ENCODE measurements at places on chromosomes 12 and 14.

DNA sequence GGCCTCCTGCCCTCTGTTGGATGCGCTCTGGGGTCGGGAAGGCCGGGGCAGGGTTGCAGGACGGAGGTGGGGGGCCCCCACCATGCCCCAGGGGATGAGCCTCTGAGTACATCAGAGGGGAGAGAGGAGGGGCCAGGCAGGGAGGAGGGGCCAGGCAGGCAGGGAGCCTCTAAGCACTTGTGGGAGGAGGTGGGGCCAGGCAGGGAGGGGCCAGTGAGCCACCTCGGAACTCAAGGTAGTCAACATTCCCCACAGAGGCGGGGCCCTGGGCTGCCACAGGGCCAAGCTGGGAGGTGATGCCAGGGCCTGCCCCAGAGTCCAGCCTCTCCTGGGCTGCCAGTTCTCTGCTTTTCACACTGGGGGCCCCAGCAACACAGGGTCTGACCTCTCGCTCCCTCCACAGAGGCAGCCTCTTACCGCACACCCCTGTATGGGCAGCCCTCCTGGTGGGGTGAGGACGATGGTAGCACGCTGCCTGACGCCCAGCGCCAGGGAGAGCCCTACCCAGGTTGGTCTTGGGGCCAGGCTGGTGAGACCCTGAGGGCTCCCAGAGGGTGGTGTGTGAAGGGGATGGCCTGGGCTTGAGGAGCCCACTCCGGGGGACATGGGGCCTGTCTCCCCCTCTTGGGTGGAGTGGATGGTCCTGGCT lies 17.4 kb downstream of the CEP170B start:
- peak; percentile 61 for DNase-seq

DNA sequence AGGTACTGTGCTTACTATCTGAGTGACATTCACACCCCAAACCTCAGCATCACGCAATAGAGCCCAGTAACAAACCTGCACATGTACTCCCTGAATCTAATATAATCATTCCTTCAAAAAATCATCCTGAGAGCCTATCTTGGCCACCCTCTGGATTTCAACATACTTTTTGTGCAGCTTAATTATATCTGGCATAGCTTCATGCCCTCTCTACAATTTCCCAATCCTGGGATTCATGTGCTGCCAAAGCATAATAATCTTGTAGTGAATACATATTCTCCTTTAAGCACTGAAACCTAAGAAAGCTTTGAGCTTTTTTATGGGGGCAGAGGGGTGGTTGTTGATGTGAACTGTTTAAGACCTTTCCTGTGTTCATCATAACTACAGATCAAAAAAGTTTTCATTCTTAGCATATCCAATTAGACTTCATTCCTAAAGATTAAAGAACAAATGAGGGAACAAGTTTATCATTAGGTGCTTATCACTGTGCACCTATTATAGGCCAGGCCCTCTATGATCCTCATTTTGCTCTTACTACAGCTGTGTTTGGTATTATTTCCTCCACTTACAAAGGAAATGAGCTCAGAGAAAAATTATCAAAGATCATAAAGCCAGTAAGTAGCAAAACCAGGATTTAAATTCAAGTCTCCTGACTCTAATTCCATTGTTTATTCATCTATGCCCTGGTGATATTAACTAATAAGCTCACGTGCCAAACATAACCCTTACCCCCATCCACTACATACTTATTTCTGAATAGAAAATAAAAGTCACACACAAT lies 51.2 kb downstream of the SINHCAF start:
- no peak for DNase-seq

DNA sequence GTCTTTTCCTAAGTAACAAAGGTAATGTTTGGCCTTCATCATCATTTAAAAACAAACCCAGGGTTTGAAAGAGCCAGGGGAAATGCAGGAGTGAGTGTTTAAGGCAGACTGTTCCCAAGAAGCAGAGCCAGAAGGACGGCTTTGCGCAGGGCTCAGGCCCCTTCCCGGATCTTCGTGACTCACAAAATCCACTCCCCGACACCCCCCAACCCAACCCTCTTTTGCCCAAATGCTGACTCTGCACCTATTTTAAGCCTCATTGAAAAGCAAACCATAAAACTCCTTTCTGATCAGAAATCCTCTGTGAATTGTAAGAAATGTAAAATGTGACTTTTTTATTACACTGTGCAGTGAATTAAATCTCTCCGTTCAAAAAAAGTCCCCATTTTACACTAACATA lies 67.5 kb downstream of the SETD3 start:
- DNase-seq = no peak

GRCh38 chr12:18008642-18009041 lies 81.4 kb downstream of the RERGL start:
- no peak for DNase-seq

- DNase-seq = no peak
Measured at GRCh38 chr12:104360983-104361707, 57.6 kb downstream of the EID3 start.

DNA sequence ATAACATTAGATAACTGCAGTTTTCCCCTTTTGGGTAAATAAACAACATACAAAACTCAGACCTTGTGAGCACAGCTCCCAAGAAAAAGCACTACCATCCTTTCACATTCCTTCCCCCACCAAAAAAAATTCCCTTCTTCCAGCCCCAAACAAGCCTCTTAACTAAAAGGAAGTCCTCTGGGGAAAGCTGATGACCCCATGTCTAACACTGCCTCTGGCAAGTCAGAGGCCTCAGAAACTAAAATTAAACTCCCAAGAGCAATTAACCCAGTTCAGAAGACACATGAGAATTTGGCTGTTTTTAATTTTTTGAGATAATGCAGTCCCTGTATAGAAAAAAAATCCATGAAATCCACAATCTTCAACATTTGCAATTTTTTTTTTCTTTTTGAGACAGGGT lies 127.7 kb downstream of the SPTSSA start:
- no peak for DNase-seq

GRCh38 chr12:122852336-122853275 lies 17.3 kb downstream of the HIP1R start:
- no peak for DNase-seq

DNA sequence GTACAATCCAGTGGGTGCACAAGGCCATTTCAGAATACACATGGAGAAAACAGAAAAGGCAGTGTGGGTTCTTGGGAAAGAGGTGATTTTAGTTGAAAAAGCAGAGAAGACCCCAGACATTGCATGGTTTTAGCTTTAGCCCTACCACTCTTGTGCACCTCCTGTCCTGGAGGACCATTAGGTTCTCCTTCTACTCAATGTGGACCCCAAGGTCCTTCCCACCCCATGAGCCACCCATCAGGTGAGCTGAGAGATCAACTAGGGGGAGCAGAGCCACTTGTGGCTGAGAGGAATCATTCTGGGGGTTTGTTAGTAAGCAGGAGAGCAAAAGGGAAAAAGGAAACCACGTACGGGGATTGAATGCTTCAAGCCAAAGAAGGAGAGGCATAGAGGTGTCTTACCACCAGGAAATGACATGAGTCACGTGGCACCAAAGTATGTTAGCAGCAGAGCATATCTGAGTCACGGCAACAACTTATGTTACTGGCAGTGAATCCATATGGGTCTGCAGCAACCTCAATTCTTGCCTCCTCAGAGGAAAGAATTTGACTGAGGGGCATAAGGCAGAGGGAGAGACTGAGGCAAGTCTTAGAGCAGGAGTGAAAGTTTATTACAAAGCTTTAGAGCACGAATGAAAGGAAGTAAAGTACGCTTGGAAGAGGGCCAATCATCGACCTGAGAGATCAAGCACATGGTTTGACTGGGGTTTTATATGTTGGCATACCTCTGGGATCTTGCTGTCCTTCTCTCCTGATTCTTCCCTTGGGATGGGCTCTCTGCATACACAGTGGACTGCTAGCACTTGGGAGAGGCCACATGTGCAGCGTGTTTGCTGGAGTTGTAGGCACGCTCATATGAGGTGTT lies 73.9 kb downstream of the HSD17B6 start:
- peak; percentile 83 for DNase-seq

DNA sequence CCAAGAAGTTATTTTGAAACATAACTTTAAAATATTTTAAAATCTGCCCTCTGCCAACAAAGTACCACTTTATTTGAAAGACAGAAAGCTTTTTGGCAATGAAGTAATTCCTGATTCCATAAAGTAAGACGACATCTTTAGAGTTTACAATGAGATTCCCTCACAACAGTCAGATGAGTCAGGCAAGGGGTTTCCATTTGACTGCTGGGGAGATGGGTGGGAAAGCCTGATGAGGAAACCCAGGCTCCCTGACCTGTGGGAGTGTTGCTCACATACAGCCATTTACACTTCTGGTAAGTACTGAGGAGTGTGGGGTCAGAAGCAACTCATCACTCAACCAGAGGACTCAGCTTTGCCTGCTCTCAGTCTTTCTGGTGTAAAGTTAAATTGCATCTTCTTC lies 10.2 kb downstream of the KITLG start:
- peak; percentile 62 for DNase-seq

GRCh38 chr14:81953419-81953818 lies 419.8 kb upstream of the SEL1L start:
- no peak for DNase-seq

DNA sequence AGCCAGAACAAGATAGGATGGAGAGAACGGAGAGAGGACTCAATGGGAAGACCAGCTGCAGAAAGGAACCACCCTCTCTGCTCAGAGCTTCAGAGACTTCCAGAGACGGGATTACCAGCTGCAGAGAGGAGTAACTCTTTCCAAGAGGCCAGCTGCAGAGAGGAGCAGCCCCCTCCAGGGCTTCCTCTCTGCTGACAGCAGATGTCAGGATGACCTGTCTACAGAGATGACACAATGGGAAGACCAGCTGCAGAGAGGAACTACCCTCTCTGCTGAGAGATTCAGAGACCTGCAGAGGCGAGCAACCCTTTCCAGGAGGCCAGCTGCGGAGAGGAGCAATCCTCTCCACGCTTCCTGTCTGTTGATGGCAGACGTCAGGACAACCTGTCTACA lies 61.8 kb downstream of the KLRG1 start:
- no peak for DNase-seq

DNA sequence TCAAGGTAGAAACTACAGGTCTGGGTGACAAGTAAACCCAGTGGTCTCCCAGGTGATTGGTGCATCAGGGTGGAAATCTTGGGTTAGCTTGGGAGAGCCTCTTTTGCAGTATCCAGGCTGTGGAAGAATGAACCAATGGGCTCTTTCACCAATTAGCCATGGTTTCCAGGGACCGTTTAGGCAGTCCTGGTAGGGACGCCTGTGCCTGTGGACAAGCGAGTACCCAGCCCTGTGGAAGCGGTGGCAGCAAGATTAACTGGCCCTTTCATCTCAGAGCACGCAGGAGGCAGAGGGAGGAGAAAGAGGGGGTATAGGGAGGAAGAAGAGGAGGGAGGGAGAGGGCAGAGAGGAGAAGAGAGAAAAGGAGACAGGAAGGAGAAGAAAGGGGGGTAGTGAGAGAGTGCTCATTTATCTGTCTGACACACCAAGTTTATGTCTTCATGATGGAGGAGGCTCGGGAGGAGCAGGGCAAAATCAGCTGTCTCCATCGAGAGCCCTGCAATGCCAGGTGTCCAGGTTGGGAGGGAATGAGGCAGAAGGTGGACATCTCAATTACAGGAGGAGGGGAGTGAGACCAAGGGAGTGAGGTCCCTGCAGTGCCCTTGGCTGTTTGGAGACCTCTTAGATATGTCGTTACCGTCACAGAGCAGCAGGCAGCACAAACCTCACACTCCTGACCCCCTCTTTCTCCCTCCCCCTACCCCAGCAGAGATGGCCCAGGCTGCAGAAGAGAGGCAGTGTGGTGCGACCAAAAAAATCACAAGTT lies 4.6 kb upstream of the ZDHHC22 start:
- DNase-seq = no peak

GRCh38 chr14:32329146-32329545 lies at the start of gene AKAP6:
Gene AKAP6, plus strand, starts transcription at chr14:32329298. Its CDS starts 104,196 bp downstream, at chr14:32433494.
- DNase-seq = no peak

- peak; percentile 43 for DNase-seq
Measured at GRCh38 chr14:88765130-88765529, 27.6 kb downstream of the EML5 start.

- DNase-seq = no peak
Measured at GRCh38 chr12:79048962-79049361, 184.4 kb downstream of the SYT1 start.

GRCh38 chr12:71567537-71567936 lies 96.1 kb downstream of the ZFC3H1 start:
- peak; percentile 12 for DNase-seq

- no peak for DNase-seq
Measured at GRCh38 chr12:107488666-107489065, 196.9 kb upstream of the PWP1 start.

GRCh38 chr12:132314516-132315233 lies 14.7 kb downstream of the GALNT9 start:
- no peak for DNase-seq

- peak; percentile 74 for DNase-seq
Measured at GRCh38 chr14:41606532-41607303, at the start of gene LRFN5. Gene LRFN5, plus strand, starts transcription at chr14:41606876.

GRCh38 chr14:104370256-104370870 lies 209.2 kb upstream of the C14orf180 start:
- DNase-seq = peak; percentile 37

- DNase-seq = no peak
Measured at GRCh38 chr14:32324601-32325000, 4.5 kb upstream of the AKAP6 start.

- DNase-seq = no peak
Measured at GRCh38 chr14:103512701-103513611, 9.7 kb downstream of the CKB start.

- DNase-seq = no peak
Measured at GRCh38 chr12:47302111-47302671, 222.4 kb upstream of the AMIGO2 start.

Measured in Daoy (cell line).